Activated gamma-delta T cell (primary cell): ENCODE measurements at places on chromosomes 6 and 20.

GRCh38 chr20:32792731-32793458, 26.9 kb upstream of the MAPRE1 start:
- DNase-seq, result no peak

DNA sequence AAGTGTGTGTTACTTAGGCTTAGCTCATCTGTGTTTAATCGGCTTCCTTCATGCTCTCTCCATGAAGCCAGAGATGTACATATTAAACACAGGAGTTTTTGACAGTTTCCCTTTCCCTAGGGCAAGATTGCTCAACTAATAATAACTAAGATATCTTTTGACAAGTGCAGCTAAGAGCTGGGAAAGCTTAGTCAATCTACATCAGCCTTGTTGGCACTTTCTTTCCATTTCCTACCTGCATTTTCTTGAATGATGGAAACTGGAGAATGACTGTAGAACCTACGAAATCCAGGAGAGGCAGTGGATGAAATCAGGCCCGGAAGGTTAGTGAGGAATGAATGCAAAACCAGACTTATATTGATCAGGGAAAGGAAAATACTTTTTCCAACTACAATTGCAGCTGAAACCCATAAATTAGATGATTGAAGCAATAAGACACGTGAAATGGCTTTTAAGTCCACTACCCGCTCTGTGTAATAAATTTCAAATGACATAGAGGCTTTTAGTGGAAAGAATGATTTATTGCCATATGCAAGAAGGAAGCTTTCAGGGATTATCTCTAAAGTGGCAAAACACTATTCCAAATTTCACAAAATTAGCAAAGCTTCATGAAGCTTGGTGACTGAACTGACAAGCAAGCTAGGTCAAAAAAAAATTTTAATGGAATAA, 237.2 kb upstream of the ID4 start:
- no peak for DNase-seq

GRCh38 chr20:6200092-6200491, 77.3 kb upstream of the FERMT1 start:
- DNase-seq, result no peak

- no peak for DNase-seq
Observed at GRCh38 chr6:103538381-103538780, 1321.3 kb downstream of the HACE1 start.

DNA sequence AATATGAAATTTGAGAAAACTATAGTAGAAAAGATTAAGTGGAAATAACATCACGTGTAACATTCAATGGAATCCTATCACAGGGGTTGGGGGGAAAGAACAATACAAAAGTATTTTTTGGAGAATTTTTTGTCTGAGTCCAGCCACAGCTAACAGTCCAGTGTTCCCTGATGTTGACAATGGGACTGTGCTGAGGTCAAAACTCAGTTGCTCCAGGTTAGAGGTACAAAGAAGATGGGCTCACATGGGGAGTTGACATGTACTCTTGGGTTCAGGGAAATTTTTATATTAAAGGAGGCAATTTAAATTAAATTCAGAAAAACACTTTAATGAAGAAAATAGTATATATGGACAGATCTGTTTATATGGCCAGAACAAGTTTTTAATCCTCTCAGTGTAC, 995 bp downstream of the MYCT1 start:
- DNase-seq, result no peak

DNA sequence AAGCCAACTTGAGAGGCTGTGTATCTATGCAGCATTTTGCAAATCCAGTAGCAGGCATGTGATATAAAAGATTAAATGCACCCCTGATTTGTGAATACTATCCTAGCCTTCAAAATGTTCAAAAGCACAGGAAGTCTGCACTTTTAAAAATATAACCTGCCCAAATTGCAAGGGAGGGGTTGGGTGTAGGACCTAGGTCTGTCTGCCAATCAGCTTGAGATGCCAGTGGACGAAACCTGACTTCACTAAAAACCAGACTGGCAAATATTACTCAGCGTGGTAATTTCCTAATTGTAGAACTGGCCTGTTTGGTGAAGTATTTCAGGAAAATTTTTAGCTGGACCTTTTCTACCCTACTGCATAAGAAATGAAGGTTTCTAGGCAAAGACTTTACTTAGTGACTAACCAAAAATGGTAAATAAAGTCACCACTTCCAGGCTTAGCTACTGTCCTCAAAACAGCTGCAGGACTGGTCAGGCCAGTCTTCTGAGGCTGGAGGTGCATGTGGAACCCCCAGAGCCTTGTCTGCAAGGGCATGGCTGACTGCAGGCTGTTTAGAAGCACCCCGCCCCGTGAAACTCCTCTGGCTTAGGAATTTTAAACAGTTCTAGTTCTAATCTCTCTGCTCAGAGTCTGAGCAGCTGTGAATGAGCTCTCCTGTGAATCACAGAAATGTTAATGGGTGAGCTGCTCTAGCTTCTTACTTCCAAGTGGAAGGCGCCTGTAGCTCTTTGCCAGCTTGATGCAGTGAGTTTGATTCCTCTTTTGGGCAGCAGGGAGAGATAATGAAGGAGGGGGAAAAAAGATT, 104.4 kb upstream of the ESR1 start:
- DNase-seq, result no peak

- DNase-seq, result no peak
Observed at GRCh38 chr6:144990784-144991183, 705.6 kb downstream of the UTRN start.

DNA sequence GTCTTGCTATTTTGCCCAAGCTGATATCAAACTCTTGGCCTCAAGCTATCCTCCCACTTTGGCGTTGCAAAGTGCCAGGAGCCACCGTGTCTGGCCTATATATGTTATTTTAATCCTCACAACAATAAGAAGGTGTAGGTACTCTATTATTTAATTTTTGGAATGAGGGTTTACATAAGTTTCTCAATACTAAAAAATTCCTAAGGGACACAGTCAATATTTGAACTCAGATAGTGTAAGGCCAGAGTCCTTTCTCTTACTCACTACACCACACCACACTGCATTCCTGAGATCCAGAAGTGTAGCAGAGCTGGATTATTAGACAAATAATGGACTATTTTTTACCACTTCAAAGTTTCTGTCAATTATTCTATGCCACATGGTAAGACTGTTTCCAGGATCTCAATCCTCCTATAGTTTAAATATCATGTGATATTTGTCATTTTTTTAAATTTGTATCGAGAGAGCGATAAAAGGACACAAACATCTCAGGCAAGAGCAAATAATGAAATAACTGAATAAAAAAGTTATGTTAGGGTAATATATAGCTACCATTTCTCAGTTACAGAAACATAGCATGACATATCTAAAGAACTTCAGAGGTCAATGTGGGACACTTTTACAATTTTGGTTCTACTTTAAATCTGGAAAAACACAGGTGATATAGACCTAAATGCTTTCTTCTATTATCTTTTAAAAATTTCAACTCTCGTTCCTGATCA, 162.2 kb upstream of the THEMIS start:
- no peak for DNase-seq

DNA sequence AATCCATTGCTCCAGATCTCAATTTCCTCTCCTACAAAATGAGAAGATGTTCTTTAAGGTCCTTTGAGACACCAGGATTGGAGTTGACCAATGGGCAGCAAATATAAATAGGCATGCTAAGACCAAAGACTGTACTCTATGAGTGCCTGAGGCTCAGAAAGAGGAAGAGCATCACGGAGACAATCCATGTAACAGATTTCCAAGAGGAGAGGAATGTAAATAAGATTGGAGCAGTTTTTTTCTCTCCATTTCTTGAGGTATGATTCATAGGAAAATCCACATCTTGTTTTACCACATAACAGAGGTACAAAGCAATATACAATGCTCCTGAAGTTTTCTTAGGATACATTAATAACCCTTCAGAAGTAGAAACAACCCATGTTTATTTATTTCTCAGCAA, 109.8 kb downstream of the UBE3D start:
- no peak for DNase-seq

- no peak for DNase-seq
Observed at GRCh38 chr6:43703512-43704429, 16.2 kb upstream of the MRPS18A start.

DNA sequence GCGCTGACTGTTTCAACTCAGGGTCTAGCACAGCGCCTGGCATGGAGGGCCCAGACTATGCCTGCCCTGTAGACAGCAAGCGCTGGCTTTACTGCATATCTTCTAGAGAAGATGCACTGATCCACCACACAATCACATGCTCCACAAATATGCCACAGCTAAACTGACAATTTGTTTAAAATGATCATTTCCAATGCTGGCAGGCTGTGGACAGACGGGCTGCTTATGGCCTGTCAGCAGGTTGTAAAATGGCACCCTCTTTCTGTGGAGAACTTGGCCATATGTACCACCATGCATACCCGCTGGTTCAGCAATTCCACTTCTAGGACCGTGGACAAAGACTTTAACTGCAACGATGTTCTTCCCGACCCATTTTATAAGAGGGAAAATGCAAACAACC, 40.8 kb downstream of the STAU1 start:
- DNase-seq, result no peak

GRCh38 chr6:153125032-153125431, 6.0 kb downstream of the RGS17 start:
- no peak for DNase-seq

GRCh38 chr20:1802385-1803060, 92.7 kb upstream of the SIRPA start:
- no peak for DNase-seq

DNA sequence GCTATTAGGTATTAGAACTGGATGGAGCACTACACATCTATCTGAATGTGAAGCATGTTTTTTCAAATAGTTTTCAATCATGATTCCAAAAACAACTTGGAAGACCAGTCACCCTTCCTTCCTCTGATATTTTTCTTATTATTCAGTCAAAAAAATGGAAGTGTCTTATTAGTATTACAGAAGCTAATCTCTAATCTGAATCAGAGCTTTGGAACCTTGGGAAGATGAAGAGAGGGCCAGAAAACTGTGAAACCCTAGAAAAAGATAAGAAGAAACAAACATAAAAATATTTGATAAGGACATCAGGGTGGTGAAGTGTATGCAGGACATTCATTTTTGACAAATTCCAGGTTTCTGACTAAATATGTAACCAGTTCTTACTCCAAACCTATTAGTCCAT, 166.3 kb upstream of the PRSS16 start:
- DNase-seq, result no peak

DNA sequence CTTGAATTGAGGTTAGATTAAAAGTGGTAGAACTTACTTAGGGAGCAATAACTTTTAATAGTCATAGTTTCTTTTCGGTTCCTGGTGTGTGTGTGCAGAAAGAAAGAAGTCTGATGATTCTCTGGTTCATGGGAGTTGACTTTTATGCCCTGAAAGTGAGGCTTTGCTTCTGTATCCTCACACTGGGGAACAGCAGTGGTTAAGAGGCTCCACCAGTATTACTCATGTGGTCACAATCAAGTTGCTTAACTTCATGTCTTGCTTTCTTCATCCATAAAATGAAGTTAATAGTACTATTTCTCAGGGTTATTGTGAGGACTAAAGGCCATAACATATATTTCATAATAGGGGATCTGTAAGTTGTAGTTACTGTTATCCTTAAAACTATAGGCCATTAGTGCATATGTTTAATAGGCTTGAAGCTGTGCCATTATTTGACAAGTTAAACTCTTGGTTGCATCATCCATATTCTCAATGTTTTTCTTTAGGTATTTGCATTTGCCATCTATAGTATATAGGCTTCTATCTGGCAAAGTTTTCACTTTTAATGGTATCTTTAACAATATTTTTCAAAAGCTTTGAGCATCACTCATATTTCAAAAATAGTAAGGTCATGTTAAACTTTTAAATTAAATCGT, 262.4 kb downstream of the PLCB1 start:
- DNase-seq, result no peak

DNA sequence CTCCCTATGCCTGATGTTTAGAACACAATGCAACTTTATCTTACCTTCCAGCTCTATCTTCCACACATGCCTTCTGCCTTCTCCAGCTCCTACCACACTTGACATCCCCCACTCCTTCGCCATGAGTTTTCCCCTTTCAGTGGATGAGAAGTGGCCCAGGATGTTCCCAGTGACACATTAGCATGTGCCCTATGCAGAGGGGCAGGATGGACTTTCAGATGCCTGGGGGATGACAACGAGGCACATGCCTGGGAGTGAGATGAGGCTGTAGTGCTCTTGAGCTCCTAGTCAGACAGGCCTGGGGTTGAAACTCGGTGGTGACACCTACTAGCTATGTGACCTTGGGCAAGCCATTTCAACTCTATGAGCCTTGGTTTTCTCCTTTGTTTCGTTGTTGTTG, 20.1 kb upstream of the SLC32A1 start:
- no peak for DNase-seq

DNA sequence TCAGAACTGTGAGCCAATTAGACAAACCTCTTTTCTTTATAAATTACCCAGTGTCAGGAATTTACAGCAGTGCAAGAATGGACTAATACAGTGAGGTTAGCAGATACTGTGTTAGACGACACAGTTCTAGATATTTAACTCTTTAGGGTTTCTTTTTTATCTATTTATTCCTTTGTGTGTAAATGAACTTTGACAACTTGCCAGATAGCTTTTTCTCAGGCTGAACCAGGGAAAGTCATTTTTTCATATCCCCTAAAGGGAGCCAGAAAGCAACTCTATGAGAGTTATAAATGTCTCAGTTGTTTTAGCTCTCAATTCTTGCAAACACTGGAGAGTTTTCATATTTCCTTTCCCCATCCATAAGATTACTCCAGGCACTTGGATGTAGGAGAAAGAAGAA, 277.3 kb downstream of the PHF3 start:
- no peak for DNase-seq

DNA sequence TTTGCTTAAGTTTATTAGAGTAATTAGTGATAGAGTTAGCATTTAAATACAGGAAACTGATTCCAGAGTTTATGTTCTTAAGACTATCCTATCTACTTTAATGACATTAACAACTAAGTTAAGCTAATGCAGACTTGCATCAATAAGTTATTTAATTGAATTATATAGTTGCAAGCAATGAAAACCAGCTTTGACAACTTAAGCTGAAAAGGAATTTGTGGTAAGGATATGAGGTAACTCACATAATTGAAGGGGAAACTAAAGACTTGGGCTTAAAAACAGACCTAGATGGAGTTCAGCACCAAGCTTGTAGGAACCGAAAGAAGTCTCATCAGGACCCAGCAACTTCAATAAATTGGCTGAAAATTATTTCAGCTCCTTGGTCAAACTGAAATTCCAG, 222.3 kb downstream of the IBTK start:
- DNase-seq, result no peak

DNA sequence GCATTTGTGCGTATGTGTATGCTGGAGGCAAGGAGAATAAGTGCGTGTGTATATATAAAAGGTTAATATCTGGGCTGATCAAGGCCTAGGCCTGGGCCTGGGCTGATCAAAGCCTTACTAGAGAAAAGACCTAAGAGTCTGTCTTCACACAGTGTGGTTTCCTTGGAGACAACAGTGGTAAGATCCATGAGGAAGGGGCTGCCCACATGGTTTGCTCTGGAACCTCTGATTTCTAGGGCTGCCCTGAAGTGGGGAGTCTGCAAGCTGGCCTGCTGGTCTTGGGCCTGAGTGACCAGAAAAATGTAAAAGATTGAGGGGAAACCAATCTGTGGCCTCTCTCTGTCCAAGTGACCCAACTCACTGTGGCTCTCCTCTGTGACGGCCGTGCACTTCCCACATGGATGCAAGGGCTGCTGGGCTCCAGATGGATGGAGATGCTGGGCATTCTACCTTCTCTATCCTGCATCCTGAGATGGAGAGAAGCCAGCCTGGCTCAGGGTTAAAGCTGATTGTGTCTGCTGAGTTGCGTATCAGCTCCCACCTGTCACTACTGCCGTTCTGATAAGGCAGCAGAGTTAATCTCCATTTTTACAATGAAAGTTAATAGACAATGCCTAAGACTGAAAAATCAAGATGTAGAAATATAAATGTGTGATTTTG, 90.3 kb upstream of the NXT1 start:
- no peak for DNase-seq
